ENCODE measurements at places on chromosomes 5 and 9.

- DNase-seq, result no peak
These were observed 47.4 kb downstream of the HCN1 start for GRCh38 chr5:45648744-45649143.

DNA sequence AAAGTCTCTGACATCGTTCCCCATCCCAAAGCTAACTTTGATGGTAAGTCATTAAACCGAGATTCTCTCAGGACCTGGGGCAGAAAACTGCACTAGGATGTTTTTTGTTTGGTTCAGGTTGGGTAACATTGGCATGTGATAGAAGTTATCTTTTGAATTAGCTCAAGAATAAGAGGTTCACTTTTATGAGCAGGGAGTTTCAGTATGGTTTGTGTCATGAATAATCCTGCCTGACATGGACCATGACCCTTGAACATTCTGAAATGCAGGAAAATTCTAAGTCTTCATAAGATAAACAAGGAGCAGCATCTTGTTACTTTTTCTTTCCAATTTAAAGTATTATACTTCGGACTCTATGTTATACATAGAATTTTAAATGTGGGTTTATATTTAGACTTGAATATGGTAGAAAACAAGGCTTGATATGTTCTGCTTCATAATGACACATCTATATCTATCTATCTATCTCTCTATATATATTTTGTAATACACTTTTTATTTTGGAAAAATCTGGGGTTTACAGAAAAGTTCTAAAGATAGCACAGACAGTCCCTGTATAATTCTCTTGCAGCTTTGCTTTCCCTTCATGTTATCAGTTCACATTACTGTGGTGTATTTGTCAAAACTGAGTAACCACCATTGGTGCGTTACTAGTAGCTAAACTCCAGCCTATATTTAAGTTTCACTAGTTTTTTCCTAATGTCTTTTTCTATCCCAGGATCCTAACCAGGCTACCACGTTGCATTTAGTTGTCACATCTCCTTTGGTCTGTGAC lies 102.7 kb upstream of the TAF11L2 start:
- DNase-seq, result no peak

GRCh38 chr5:71471193-71471592 lies 15.7 kb downstream of the BDP1 start:
- DNase-seq, result no peak

GRCh38 chr9:593809-594208 lies 247.7 kb upstream of the DMRT1 start:
- DNase-seq, result no peak

- DNase-seq, result no peak
These were observed 213.5 kb upstream of the TARS1 start for GRCh38 chr5:33227247-33227646.

- no peak for DNase-seq
These were observed 39.1 kb downstream of the SHLD3 start for GRCh38 chr5:65663804-65664521.

All from GM06990 (cell line).